ENCODE measurements at places on chromosomes 11 and 22.

GRCh38 chr11:2100361-2101170 is 38.6 kb downstream of the IGF2 start:
- no peak for DNase-seq

DNA sequence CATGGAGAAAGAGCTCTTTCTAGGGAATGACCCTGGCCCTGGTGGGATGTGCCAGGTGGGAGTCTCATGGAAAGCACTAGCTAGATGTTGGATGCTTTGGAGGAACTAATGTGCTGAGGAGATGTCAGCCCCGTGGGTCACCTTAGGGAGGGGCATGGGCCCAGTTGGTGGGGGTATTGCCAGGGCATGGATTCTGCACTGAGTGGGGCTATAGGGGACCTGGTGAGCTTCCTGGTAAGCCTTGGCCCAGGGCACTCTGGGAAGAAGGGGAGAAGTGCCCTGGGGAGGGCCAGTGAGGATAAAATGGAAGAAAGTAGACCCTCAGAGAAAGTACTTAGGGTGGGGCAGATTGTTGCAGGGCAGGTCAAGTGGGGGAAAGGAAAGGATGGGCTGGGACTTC is 65.2 kb upstream of the SORL1-AS1 start:
- DNase-seq = no peak

- no peak for DNase-seq
These were observed 12.6 kb upstream of the POU2F3 start for GRCh38 chr11:120227228-120227852.

GRCh38 chr22:39240831-39241793 is 3.7 kb downstream of the PDGFB start:
- DNase-seq = no peak

DNA sequence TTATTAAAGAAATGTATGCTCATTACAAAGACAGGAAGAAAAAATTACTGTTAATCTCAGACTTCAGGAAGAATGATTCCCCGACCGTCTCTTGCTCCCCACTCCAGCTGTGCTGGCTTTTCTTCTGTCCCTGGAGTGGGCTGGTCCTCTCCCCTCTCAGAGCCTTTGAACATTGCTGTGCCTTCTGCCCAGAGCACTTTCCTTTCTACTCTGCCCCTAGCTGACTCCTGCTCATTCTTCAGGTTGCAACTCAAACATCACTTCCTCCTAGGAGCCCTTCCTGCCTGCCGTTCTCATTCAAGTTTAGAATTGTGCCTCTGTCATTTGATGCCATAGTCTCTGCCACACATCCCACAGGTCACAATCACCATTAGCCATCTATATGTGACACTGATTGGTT is 329.5 kb downstream of the MIAT start:
- no peak for DNase-seq

DNA sequence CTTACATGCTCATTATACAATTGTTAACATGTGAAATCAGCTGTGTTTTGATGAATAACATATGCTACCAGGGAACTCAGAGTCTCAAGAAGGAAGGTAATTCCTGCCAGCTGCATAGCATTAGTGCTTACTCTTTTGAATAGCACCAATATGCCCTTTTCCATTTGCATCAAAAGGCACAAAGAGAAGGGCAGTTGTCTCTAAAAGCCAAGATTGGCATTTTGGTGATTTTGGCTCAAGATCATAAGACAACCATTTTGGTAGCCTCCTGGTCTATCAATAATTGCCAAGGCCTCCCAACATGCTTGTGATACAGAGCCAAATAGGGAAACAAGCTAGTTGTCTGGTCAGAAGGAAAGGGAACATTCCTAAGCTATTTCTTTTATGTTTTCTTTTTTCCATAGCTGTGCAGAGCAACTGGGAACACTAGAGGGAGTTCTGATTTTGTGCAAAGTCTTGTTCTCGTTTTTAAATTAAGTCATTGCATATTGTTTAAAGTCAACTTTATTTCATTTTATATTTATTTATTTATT is 416.7 kb upstream of the CHORDC1 start:
- no peak for DNase-seq
